Sigmoid colon (tissue), 7 donors: ENCODE measurements at places on chromosomes 1 and 21. TPM values are rescaled to one million over a fixed set of nuclear protein-coding genes. Genes with fewer than 3 reads are reported as not detected.

POU3F1 gene
- polyA plus RNA-seq: not detected

GRCh38 chr1:46220808-46221207, 17.7 kb downstream of the LURAP1 start:
- no peak for DNase-seq

DNA sequence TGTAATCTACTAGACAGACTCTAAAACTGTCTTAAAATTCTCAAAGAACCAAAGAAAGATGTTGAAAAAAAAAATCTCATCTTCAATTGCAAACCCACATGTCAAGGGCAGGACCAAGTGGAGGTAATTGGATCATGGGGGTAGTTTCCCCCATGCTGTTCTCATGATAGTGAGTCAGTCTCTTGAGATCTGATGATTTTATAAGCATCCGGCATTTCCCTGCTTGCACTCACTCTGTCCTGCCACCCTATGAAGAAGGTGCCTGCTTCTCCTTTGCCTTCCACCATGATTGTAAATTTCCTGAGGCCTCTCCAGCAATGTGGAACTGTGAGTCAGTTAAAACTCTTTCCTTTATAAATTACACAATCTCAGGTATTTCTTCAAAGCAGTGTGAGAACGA, 257.0 kb downstream of the HHIPL2 start:
- DNase-seq: no peak

ETV3L gene
- polyA plus RNA-seq: not detected

GRCh38 chr21:25809013-25809412, 74.2 kb downstream of the GABPA start:
- no peak for DNase-seq

ARMH1 gene
- polyA plus RNA-seq: not detected

DNA sequence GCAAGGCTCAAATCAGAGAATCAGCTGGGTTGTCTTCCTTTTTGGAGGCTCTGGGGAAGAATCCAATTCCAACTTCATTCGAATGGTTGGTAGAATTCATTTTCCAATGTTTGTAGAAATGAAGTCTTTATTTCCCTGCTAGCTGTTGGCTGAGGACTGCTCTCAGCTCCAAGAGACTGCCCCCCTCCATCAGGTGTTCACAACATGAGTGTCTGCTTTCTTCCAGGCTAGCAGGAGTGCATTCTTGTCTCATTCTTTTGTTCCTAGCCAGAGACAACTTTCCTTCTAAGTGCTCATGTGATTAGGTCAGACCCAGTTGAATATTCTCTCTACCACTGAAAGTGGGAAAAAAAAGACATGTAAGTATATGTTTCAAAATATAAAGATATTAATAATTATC, 95.2 kb downstream of the HLX start:
- no peak for DNase-seq

DNA sequence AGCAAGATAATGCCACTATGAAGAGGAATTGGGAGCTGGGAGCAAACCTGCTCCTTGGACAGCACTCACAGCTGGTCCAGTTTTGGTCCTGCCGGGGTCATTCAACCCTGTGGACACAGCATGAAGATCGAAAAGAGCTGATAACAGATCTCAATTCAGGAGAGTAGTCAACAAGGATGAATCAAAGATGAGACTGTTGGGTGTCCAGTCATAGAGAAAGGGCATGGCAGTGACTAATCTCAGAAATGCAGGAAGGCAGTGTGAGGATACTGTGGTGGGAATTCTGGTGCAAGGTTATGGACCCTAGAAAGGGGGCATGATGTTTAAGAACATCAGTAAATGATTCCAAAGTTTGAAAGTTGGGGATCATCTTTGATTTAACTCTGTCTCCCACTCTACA, 261.4 kb upstream of the ZP4 start:
- no peak for DNase-seq

CELA2B gene
- polyA plus RNA-seq: not detected

DNA sequence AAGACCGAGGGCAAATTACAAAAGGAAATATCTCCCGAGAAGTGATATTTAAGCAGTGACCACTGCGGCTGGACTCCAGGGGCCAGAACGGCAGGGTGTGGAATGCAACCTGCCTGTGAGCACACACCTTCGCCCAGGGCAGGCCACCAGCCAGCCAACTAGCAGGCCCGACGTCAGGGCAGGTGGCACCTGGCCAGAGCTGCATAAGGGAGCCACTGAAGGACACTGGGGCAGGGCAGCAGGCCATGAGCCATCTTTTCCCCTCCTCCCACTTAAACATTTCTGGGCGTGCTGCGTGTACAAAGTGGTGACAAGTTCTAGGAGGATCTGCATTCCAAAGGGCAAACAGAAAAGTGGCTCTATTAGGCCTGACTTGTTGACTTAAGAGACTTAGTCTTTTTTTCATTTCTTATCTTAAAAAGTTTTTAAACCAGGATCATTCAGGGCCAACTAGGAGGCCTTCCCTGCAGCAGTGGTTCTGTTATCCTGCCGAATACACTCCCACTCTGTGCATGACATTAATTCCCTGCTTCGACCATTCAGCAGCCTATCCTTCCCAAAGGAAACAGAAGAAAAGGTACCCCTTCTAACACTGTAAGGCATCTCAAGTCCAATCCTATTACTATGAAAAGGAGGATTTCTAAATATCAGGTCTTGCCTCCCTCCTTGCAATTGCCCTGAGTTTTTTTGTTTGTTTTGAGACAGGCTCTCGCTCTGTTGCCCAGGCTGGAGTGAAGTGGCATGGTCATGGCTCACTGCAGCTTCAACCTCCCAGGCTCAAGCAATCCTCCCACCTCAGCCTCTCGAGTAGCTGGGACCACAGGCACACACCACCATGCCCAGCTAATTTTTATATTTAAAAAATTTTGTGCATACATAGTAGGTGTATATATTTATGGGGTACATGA, 96.3 kb downstream of the BCAR3 start:
- DNase-seq: peak; percentile 73

DNA sequence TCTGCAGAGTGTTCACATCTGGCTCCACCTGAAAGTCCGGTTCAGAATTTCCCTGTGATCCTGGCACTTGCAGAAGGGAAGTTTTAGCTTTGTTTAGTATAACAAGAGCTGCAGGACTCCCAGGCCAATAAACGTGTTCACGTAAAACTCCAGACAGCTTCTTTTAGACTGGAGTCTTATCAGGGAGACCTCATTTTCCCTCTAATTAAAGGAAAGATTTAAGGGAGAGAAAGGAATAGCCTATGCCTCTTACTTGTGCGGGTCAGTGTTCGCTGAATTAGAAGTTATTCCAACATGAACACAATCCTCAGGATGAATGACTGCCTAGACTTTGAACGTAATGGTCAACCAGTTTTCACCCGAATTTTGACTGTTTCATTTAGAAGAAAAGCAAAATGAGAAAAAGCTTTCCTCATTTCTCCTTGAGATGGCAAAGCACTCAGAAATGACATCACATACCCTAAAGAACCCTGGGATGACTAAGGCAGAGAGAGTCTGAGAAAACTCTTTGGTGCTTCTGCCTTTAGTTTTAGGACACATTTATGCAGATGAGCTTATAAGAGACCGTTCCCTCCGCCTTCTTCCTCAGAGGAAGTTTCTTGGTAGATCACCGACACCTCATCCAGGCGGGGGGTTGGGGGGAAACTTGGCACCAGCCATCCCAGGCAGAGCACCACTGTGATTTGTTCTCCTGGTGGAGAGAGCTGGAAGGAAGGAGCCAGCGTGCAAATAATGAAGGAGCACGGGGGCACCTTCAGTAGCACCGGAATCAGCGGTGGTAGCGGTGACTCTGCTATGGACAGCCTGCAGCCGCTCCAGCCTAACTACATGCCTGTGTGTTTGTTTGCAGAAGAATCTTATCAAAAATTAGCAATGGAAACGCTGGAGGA, 202.1 kb upstream of the SGIP1 start:
- peak; percentile 82 for DNase-seq

DNA sequence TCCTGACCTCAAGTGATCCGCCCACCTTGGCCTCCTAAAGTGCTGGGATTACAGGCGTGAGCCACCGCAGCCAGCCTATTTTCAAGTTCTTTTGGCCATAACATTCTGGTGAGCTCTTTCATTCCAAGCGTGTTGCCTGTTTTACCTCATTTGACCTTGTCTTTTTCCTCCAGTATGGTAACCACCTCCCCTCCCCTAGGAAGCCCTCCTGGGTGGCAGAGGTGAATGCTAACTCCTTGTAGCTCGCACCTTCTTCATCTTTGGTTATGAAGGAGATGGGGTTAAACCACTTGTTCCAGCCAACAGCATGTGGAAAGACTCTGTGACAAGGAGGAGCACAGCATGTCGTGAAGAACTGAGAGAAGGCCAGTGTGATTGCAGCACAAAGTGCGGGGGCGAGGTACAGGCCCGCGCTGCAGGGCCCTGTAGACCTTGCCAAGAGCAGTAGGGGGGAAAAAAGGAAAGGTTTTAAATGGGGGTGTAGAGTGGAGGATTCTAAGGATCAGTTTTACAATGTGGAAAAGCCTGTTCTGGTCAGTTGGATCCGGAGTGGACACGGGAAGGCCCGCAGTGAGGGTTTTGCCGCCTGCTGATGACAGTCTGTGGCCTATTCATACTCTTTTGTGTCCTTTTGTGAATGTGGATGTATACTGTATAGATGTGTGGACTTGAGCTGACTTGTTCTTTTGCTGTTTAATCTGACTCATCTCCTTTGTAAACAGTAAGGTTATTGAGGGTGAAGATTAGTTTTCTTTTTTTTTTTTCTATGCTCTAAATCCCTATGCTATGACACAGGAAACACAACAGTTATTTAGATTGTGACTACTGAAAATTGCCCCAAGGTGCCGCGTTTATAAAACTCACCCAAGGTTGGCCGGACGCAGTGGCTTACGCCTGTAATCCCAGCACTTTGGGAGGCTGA, 7.5 kb upstream of the ZNF436 start:
- peak; percentile 88 for DNase-seq

ILDR2 gene
- 0.42 TPM for polyA plus RNA-seq

CHRNB2 gene
- not detected for polyA plus RNA-seq

- no peak for DNase-seq
Measured at GRCh38 chr1:94970783-94971182, 43.9 kb upstream of the CNN3 start.

GRCh38 chr1:53693339-53693738, 45.6 kb downstream of the GLIS1 start:
- no peak for DNase-seq

DCST2 gene
- not detected for polyA plus RNA-seq

TRIM17 gene
- not detected for polyA plus RNA-seq

DNA sequence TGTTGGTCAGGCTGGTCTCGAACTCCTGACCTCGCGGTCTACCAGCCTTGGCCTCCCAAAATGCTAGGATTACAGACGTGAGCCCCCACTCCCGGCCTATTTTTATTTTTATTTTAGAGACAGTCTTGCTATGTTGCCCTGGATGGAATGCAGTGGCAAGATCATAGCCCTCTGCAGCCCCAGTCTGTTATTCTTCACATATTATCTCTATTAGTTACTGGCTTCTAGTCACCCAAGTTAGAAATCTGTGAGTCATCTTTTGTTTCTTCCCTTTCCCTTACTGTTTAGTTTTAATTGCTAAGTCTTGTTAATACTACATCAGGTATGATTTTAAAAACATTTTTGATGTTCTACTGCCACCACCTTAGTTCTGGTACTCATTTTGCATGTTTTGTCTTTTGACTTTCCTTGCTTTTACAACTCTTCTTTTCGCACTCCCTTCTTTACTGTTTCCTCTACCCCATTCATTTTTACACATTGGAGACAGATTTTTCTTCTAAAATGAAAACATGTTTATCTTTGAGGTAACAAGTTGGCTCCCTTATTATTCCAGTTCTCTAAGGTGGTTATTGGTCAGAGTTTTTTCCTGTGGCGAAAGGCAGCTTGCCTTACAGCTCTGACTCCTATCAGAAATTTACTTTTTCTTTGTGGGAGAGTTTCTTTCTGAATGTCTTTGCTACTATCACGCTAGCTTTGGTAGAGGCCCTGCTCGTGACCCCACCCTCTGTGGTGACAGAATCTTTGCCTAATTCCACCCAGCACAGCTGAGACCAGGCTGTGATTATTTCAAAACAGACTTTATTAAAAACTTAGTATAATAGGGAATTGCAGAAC, 19.5 kb downstream of the ZMYM4 start:
- DNase-seq: no peak

SPTA1 gene
- 0.03 TPM for polyA plus RNA-seq

DNA sequence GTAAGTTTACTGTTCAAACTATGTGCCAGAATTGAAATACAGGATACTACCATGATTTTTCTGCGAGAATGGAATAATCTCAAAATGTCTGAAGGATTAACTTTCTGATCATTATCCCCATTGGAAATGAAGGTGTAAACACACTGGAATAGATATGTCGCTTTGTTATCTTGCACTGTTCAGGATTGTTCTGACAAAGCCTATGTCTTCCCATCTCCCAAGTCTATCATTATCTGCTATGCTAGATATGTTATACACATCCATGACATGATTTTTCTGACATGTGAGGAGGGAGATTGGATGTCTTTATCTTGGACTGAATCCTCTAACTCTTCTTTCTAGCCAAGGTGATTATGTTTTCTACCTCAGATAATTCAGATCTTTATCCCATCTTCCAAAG, 1239.3 kb upstream of the ADGRL4 start:
- DNase-seq: no peak

LDLRAD2 gene
- polyA plus RNA-seq: under 0.01 TPM

DNA sequence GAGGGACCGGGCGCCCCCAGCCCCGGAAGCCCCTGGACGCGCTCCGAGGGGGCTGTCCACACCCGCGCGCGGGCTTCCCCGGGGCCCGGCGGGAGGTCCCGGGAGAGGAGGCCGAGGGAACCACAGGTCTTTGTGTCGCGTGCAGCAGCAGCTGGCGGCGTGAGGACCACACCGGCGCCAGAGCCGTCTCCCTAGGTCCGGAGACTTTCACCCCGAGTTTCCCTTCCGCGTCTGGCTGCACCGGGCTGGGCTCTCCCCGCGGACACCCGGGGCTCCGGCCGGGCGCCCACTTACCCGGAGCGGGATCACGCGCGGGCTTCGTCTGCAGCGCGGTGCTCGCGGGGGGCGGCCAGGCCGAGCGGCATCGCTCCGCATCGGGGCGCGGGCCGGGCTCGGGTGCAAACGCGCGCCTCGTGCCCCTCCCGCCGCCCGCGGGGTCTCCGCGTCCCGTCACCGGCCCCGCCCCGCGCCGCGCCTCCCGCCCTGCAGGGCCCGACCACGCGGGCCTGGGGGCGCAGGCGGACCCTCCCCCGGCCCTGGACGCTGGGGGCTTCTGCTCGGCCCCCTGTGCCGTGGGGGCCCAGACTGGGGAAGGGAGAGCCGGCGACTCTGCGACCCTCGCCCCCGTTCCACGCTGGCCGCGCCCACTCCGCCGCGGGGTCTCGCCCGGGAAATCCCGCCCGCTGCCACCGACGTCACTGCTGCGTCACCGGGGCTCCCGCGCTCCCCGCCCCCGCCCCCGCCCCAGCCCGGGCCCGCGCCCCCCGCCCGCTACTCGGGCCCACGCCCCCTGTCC, at the start of gene GNG4:
Gene GNG4, minus strand, starts transcription at position 417 of the 796 bp plus-strand sequence. CDS start 65,946 bp downstream, outside the sequence.
- DNase-seq: peak; percentile 60

GRCh38 chr1:9735800-9736199, 84.3 kb downstream of the PIK3CD start:
- DNase-seq: no peak

GRCh38 chr1:212981571-212982328, 31.4 kb downstream of the VASH2 start:
- DNase-seq: no peak

CRP gene
- not detected for polyA plus RNA-seq
